Tracheal epithelial cell (primary cell): ENCODE measurements at places on chromosomes 5 and 9. TPM values are rescaled to one million over a fixed set of nuclear protein-coding genes. Genes with fewer than 3 reads are reported as not detected.

Gene COL5A1
- under 0.01 and 0.72 TPM in 2 replicates for total RNA-seq

Gene LCN1
- not detected in 2 replicates for total RNA-seq

Gene ENTPD2
- 0.21 and 1.7 TPM in 2 replicates for total RNA-seq

Gene PCDHGB4
- 0.64 and 5.3 TPM in 2 replicates for total RNA-seq

Gene FOXD4L5
- total RNA-seq: 0.24 TPM in 1 of 2 replicates, not detected in the other

Gene BRINP1
- total RNA-seq: 0.85 and 4.3 TPM in 2 replicates

Gene RLN2
- 0.64 TPM in 1 of 2 replicates, not detected in the other for total RNA-seq

Gene ATP10B
- total RNA-seq: 0.96 and 1.3 TPM in 2 replicates

Gene EPB41L4B
- 24.6 and 31.5 TPM in 2 replicates for total RNA-seq

Gene SLC6A18
- not detected in 2 replicates for total RNA-seq

Gene HRCT1
- total RNA-seq: 0.85 TPM in 1 of 2 replicates, not detected in the other

Gene SLC31A2
- 27.1 and 85.3 TPM in 2 replicates for total RNA-seq

Gene BNC2
- total RNA-seq: under 0.01 and 1.4 TPM in 2 replicates

Gene SYK
- 15.2 and 28.3 TPM in 2 replicates for total RNA-seq

Gene IFNB1
- total RNA-seq: not detected in 2 replicates

Gene MAP1B
- total RNA-seq: 5.8 and 53.7 TPM in 2 replicates

Gene PCDHGB5
- 2.6 and 4.6 TPM in 2 replicates for total RNA-seq

Gene PTGS1
- total RNA-seq: 1.9 TPM in 2 replicates

Gene CAMK2A
- total RNA-seq: under 0.01 and 0.24 TPM in 2 replicates

Gene ZDHHC11B
- total RNA-seq: under 0.01 and 0.24 TPM in 2 replicates

Gene TSSK1B
- under 0.01 and 0.21 TPM in 2 replicates for total RNA-seq

Gene SPATA31C1
- total RNA-seq: not detected in 2 replicates

Gene SPINK6
- not detected in 2 replicates for total RNA-seq

Gene CCNO
- total RNA-seq: 1.2 and 7.2 TPM in 2 replicates

Gene FAT2
- 88.4 and 139 TPM in 2 replicates for total RNA-seq

Gene FOXI1
- total RNA-seq: not detected in 2 replicates

Gene TMEM171
- 2.2 TPM in 1 of 2 replicates, not detected in the other for total RNA-seq

Gene DRD1
- not detected in 2 replicates for total RNA-seq

Gene FAM153A
- total RNA-seq: 0.72 and 1.3 TPM in 2 replicates

Gene LECT2
- total RNA-seq: not detected in 2 replicates

Gene N4BP3
- 3.8 and 4.8 TPM in 2 replicates for total RNA-seq

Gene PCDHGC4
- under 0.01 and 0.48 TPM in 2 replicates for total RNA-seq

Gene PLAC8L1
- 0.43 TPM in 1 of 2 replicates, not detected in the other for total RNA-seq

Gene FSTL4
- total RNA-seq: not detected in 2 replicates

Gene ANKRD18A
- 0.48 and 0.64 TPM in 2 replicates for total RNA-seq

Gene GRIA1
- not detected in 2 replicates for total RNA-seq

Gene CDKN2B-AS1
- total RNA-seq: 2.1 and 2.7 TPM in 2 replicates

Gene JAKMIP2
- not detected in 2 replicates for total RNA-seq

Gene PSD2
- under 0.01 TPM in 1 of 2 replicates, not detected in the other for total RNA-seq

Gene PCDHGC5
- total RNA-seq: 0.21 and 1.2 TPM in 2 replicates

Gene ZMAT2
- total RNA-seq: 44.5 and 49.2 TPM in 2 replicates

Gene ZBTB26
- 1.4 and 2.1 TPM in 2 replicates for total RNA-seq

Gene PKD2L2
- total RNA-seq: under 0.01 TPM in 1 of 2 replicates, not detected in the other

Gene PCDH12
- total RNA-seq: 0.72 TPM in 1 of 2 replicates, not detected in the other

Gene ITK
- not detected in 2 replicates for total RNA-seq

Gene TAF11L10
- total RNA-seq: not detected in 2 replicates

Gene TAL2
- total RNA-seq: not detected in 2 replicates

Gene BRD9
- total RNA-seq: 25.6 and 46.5 TPM in 2 replicates

Gene LVRN
- total RNA-seq: 0.24 TPM in 1 of 2 replicates, not detected in the other

Gene F2RL2
- not detected in 2 replicates for total RNA-seq

Gene FYB1
- 1.4 and 7.5 TPM in 2 replicates for total RNA-seq

Gene DDX46
- total RNA-seq: 8.7 and 11.1 TPM in 2 replicates

Gene NREP
- 9.8 and 12.5 TPM in 2 replicates for total RNA-seq

Gene PDGFRB
- total RNA-seq: under 0.01 and 0.24 TPM in 2 replicates

Gene IFNA2
- not detected in 2 replicates for total RNA-seq

Gene LHX2
- not detected in 2 replicates for total RNA-seq
